ENCODE measurements at places on chromosomes 3 and 15.

GRCh38 chr3:142500211-142500610, 52.4 kb upstream of the XRN1 start:
- no peak for DNase-seq

DNA sequence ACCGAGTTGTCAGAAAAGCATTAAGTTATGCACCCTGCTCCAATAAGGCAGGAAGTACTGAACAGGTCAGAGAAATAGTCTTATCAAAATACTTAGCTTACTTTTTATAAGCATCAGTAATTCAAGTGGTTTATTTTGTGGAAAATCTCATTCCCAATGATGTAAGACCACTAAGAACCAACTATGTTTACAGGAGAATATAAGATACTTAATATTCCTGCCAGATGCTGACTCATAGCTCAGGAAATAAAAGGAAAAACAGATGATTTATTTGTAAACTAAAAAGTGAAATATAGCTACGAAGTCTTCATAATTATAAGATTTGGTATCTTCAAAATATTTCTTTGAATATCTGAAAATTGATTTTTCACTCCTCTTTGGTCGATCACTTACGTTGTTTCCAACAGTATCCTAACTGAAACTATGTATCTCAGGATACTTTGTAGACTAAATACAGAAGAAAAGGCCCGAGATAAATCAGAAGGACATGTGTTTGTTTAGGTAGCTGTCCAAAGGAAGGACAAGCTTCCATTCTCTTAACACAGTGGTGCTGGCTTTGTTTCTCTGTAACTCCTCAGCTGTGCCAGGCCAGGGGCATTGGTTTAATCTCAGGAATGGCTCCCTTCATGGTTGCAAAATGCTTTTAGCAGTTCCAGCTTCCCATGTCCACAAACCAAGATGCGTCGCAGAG, 295.8 kb downstream of the GBE1 start:
- DNase-seq = no peak

- no peak for DNase-seq
Measured at GRCh38 chr15:64023220-64023619, 23.1 kb downstream of the DAPK2 start.

- DNase-seq = no peak
Measured at GRCh38 chr3:158882445-158882844, 80.6 kb downstream of the MFSD1 start.

DNA sequence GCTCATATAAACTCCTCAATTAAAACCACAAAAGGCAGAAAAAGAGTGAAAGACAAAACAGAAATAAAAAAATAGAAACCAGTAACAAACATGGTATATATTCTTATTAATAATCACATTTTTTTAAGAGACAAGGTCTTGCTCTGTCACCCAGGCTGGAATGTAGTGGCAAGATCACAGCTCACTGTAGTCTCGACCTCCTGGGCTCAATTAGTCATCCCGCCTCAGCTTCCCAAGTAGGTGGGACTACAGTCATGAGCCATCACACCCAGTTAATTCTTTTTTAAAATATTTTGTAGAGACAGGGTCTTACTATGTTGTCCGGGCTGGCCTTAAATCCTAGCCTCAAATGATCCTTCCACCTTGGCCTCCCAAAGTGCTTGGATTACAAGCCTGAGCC, 37.1 kb downstream of the FAM240A start:
- DNase-seq = no peak

- no peak for DNase-seq
Measured at GRCh38 chr3:144444546-144444945, 472.9 kb downstream of the DIPK2A start.

- DNase-seq = no peak
Measured at GRCh38 chr3:194961149-194961548, 275.5 kb downstream of the FAM43A start.

Measured in NCI-H2171 (cell line).